ENCODE measurements at places on chromosomes 2 and 18.

DNA sequence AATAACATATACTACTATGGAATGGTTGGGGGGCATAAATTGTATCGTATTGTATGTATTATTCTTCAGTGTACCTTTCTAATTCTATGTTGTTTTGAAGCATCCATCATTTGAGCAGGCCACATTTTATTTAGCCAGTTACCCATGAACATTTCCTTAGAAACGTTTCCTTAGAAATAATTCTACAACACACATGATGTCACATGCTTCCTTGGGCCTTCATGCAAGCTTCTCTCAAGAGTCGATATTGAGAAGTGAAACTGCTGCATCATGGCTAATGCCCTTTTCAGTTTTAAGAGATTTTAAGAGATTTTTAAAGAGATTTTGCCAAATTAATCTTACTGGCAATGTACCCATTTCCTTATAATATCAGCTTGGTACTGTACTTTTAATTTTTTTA lies 63.9 kb downstream of the ALPK2 start:
- DNase-seq, result no peak

GRCh38 chr18:7090771-7091170 lies 26.8 kb downstream of the LAMA1 start:
- DNase-seq, result peak; percentile 4

DNA sequence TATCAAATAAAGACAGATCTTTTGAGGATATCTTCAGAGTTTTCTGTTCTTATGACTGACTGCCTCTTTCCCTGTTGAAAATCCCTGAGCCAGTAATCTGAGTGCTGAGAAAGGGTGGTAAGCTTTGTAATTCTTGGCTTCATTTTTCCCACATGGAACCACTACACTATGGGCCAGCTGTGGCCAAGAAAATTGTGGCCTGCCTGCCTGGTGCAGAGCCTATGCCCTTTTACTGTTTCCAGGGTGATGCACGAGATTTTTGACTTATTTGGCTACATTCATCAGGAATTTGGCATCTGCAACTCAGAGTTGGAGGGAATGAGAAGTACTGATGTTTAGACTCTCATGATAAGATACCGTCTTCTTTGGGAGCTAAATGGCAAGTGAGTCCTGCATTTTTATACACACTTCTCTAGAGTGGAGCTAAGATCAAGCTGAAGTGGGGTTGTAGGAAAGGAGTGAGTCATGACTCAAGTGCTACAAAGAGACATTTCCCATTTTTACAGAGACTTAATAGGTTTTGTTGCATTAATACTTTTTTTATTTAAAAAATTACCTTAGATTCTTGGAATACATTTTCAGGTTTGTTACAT lies 328.2 kb upstream of the CDH7 start:
- DNase-seq, result no peak

GRCh38 chr2:96824079-96824870 lies 8.2 kb downstream of the CNNM3 start:
- peak; percentile 60 for DNase-seq

DNA sequence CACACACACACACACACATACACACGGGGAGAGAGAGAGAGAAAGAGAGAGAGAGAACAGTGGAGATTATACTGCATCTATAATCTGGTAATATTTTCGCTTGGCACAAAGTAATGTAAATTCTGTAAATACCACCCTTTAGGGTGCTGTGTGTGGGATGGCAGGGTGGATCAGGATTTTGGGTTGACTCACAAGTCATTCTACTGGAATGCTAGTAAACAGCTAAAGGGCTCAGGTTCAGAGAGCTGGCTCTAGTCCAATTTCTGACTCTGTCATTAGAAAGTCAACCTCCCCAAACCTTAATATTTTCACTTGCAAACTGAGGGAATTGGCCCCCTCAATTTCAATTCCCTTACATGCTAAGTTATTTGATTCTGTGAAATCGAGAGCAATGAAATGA lies 308.3 kb downstream of the TSN start:
- no peak for DNase-seq

DNA sequence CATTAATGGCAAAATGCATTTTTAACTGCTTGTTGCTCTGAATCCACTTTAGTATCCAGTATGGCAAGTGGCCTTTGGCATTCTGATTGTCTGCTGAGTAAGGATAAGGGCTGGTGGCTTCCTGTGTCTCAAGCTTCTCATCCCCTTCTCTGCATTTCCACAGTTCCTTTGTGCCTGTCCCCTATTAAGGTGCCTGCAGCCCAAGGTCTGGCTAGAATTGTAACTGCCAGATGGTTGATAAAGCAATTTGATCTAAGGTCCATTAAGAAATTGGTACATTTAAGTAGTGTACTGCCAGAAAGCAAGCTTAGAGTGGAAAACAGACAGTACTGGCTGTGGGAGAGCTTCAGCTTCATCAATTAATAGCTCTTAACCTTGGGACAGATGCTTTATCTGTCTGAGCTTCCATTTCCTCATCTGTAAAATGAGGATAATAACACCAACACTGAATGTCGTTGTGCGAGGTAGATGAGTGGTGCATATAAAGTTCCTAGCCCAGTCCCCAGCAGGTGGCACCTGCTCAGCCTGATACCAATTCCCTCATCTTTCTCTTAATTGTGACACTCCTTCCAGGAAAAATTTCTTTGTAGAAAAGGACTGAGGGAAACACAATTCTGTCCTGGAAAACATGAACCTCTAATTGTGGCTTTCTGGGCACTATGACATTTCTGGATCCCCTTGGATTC lies 570.6 kb upstream of the GCFC2 start:
- DNase-seq, result no peak

GRCh38 chr2:164782323-164782722 lies 59.3 kb downstream of the COBLL1 start:
- peak; percentile 53 for DNase-seq

GRCh38 chr2:151176661-151177060 lies 85.0 kb downstream of the RBM43 start:
- no peak for DNase-seq

GRCh38 chr2:217836901-217837491 lies 165.8 kb downstream of the TNS1 start:
- peak; percentile 74 for DNase-seq

DNA sequence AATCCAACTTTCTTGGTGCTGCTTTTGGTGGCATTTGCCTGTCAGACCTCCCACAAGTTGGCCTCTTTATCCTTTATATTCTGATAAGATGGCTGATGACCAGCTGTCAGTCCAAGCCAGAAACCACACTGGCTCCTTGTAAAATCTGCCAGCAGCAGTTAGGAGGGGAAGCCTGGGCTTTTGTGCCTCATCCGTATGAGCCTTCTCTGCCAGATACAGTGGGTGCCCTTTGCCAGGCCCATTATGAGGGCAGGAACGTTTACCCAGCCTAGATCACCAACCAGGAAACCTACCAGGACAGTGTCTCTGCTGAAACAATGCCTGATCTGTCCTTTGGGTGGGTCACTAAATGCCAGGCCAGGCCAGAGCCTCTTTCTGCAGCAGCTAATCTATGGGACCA lies 202.9 kb upstream of the SP5 start:
- DNase-seq, result no peak

DNA sequence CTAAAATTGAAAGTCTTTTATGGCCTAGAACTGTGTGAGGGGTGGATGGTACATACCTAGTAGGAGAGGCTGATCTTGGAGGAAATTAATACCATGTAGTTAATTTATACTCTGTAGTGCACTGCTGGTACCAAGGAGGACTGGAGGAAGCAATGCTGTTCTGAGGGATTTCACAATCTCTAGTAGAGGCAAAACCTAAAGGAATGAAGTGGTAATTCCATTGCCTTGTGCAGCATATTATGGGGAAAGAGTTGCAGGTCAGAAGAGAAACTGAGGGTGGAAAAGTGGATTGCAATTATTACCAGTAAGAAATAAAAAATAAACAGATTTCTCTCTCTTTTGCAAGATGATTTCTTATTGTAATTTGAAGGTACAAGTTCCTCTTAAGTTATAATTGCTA lies 2.2 kb downstream of the ABI2 start:
- DNase-seq, result peak; percentile 45

- DNase-seq, result no peak
Observed at GRCh38 chr2:230692760-230693159, 19.9 kb upstream of the CAB39 start.

DNA sequence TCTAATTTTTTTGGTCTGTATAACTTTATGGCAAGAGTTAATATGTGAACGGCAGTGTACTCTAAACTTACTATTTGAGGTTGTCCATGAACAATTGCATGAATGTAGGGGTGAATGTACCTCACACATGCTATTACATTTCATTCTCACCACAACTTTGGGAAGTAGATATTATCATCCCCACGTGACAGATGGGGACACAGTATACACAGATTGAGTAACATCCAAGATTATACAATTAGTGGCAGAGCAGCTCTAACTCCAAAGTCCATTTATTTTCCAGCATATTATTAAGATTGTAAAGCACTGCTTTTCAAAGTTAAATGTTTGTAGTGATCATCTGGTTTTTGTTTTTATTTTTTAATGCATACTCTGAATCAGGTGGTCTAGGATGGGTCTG lies 622.1 kb upstream of the ZEB2 start:
- DNase-seq, result no peak

- DNase-seq, result no peak
Observed at GRCh38 chr2:128317181-128317898, 1.3 kb downstream of the HS6ST1 start.

DNA sequence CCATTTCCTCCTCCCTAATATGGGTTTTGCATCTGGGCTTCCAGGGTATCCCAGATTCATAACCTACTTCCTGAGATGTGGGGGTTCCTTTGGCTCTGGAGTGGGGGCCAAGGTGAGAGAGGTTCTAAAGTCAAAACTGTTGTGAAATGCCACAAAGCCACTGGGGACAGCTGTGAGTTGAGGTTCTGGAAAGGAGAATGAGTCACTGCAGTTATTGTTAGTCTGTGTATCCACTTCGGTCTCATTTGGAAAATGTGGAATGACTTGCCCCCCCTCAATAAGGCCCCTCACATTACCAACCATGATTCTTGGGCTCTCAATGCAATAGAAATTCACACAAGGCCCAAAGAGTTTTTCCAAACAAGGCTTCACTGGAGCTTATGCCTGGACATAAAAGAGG lies 51.1 kb upstream of the LGALSL start:
- DNase-seq, result peak; percentile 19

- DNase-seq, result peak; percentile 74
Observed at GRCh38 chr18:10401521-10401920, 52.9 kb upstream of the APCDD1 start.

DNA sequence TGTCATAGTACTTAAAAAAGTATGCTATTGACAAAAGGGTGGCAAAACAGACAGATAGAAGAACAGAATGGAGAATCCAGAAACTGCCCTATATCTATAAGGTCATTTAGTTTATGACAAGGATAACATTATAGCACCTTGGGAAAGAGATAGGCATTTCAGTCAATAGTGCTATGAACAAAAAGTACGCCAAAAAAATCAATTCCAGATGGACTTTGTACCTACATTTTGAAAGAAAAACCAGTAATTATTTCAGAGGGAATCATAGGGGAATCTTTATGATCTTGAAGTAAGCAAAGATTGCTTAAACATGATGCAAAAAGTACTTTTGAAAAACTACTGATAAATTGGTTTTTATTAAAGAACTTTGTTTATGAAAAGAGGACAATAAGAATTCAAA lies 59.9 kb upstream of the SETBP1 start:
- DNase-seq, result no peak

GRCh38 chr2:86417961-86418360 lies 23.2 kb upstream of the KDM3A start:
- DNase-seq, result peak; percentile 73

DNA sequence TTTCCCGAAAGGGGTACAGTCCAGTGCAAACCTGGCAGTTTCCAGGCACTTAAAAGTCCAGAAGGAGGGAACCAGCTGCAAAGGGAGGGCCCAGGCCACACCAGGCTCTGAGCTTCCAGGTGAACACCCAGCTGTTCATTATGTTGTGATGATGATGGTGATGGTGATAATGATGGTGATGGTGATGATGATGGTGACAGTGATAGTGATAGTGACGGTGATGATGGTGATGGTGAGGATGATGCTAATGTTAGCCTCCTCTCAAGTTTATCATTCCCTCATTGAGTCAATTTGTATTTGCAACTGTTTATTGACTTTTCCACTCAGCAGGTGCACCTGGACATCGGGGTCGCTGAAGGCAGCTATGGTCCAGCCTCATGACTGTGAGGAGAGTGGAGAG lies 199.4 kb upstream of the ID2 start:
- no peak for DNase-seq

GRCh38 chr18:52283927-52284326 lies 56.1 kb upstream of the DCC start:
- DNase-seq, result no peak

DNA sequence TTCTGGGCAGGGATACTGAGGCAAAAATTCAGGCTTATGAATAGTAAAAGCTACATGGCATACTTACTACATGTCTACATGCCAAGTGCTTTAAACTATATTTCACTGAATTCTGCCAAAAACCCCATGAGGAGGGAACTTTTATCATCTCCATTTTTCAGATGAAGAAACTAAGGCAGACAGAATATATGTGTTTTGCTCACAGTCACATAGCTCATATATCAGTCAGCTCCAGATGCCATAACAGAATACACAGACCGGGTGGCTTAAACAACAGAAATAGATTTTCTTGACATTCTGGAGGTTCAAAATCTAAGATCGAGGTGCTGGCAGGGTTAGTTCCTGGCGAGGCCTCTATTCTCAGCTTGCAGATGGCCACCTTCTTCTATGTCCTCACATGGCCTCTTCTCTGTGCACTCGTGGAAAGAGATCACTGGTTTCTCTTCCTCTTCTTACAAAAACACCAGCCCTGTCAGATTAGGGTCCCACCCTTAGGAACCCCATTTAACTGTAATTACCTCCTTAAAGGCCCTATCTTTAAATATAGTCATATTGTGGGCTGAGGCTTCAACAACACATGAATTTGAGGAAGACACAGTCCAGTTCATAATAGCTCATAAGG lies 27.1 kb upstream of the CREB1 start:
- DNase-seq, result no peak

- DNase-seq, result no peak
Observed at GRCh38 chr2:118312969-118313756, 224.9 kb downstream of the INSIG2 start.

DNA sequence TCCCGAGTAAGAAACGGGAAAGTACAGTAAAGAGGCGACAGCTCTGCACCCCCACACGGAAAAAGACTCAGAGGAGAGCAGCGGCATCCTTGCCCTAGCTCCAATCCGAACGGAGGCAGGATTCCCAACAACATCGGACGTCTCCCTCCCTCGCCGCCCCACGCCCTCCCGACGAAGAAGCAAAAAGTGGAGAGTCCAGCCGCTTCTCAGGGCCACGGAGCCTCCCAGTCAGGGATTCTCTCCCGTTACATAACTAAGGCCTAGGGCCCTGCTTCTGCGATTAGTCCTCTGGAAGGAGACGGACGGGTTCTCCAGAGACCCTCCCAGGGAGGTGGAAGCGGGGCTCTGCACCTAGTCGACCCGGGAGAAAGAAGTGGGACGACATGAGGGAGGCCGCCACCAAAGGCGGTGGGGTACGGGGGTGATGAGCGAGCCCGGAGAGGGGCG lies 587 bp downstream of the SUMO1 start:
- peak; percentile 36 for DNase-seq

GRCh38 chr2:55418072-55418471 lies 1.6 kb downstream of the CCDC88A start:
- DNase-seq, result peak; percentile 23

DNA sequence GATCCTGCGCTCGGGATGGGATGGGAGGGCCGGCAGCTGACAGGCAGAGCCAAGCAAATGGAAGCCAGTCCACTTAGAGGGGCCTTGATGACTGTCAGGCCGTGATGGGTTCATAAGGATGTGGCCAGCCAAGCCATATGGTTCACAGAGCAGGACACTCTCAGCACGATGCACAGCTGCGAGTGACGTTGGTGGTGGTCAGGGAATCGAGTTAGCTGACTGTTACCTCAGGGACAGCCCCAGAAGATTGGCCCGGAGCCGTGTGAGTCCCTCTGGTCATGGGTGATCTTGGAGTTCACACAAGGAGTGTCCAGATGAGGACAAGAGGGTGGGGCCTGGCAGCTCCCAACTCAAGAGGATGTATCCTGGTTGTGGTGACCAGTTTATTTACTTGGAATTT lies 70.2 kb downstream of the TPGS2 start:
- DNase-seq, result peak; percentile 8

Measured in fibroblast of upper back skin (primary cell).